ENCODE measurements at places on chromosomes 2 and 18.

DNA sequence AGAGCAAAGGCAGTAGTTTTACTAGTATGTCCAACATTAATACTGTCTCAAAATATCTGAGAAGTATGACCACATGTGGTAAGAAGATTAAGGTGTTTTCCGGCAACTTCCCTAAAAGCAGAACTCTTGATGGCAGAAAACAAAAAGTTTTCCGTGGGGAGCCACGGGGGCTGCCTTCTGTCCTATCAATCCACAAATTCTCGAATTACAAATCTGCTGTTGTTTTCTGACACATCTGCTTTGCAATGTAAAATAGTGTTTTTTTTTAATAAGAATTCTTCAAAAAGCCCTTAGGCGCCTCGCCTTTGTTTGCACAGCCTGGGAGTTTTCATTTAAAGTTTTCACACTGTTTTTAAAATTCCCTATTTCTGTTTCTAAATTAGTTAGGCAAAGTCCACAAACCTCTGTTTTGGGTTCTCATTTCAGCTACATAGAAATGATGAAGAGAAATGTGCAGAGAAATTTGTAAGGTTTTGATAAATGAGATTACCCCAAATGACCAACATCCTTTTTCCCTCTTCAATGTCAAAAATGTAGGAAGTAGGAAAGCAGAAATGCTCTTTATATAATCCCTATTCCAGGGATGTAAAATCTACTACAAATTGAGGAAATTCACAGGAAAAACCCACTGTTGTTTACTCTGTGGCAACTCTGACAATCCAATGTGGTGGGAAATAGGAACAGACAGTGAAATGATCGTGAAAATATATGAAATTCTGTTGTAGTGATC, 385.8 kb downstream of the ZEB2 start:
- DNase-seq, result no peak

GRCh38 chr2:105321875-105322646, 7.5 kb downstream of the TGFBRAP1 start:
- DNase-seq, result no peak

DNA sequence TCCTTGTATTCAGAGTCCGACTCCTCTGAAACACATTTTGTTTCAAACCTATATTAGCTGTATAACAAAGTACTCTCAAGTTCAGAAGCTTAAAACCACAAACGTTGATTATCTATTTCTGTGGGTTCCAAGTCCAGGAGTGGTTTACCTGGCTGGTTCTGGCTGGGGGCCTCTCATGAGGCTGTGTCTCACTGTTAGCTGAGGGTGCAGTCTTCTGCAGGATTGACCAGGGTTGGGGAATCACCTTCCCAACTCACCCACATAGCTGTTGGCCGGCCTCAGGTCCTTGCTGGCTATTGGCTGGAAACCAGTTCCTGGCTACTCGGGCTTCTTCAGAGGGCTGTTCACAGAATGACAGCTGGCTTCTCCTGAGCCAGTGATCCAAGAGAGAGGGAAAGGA, 18.0 kb upstream of the ATIC start:
- DNase-seq, result no peak

- DNase-seq, result no peak
These were observed 3.8 kb downstream of the KCNJ13 start for GRCh38 chr2:232772531-232772930.

- no peak for DNase-seq
These were observed 330.0 kb upstream of the DSEL start for GRCh38 chr18:67846422-67847098.

- peak; percentile 26 for DNase-seq
These were observed 24.3 kb downstream of the INPP5D start for GRCh38 chr2:233084488-233084887.

DNA sequence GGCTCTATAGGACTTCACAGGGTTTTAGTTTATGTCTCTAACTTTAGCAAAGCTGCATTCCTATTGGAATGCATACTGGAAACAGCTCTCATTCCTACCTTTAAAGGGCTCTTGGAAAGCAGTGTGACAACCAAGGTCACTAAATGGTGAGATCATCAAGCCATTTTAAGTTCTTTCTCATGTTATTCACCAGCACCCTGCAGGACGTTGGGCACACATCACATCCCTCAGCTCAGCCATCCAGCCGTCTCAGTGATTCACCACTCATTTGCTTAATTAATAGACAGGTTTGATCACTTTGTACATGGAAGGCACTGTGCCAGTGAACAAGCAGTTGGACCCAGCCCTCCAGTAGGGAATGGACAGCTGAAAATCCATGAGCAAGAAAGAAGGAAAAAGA, 32.2 kb upstream of the RBM44 start:
- no peak for DNase-seq

- no peak for DNase-seq
These were observed 32.8 kb upstream of the DOCK10 start for GRCh38 chr2:225074919-225075681.

DNA sequence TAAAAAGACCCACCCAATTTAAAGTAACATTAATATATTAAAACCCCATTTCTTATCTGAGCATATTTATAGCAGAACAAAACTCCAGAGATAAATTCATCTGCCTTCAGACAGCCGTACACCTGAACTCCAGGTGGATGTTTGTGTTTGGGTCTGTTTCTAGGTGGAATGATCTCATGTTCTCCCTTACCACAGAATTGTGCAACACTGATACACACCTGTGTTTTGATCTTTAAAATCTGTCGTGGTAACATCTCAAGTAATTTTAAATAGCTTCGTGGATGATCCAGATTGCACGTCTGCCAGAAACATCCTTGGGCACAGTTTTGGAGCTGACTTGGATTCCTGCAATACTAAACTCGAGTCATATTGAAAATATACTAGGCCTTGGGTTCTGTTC, 207.5 kb upstream of the FOSL2 start:
- DNase-seq, result no peak

DNA sequence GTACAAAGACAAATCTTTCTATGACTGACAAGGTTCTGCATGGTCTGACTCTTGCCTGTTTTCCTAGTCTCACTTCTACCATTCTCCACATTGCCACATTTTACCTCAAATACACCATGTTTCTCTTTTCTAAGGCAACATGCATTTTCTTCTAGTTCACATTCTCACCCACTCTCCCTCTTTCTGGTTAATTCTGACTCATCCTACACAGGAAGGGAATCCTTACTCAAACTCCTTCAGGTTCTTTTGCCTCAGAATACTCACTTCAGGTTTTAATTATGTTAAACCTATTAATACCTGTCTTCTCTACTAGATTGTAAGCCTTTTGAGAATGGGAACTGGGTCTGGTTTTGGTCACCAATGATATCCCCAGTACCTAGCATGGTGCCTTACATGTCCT, 47.2 kb downstream of the MAP2 start:
- DNase-seq, result no peak

DNA sequence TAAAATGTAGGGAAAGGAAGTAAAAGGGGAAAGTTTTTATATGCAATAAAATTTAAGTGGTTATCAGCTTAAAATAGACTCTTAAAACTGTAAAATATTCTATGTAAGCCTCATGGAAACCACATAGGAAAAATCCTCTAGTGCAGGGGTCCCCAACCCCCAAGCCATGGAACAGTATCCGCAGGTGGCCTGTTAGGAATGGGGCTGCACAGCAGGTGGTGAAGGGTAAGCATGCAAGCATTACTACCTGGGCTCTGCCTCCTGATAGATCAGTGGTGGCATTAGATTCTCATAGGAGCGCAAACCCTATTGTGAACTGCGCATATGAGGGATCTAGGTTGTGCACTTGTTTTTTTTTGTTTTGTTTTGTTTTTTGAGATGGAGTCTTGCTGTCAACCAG, 1409.3 kb upstream of the CDH2 start:
- no peak for DNase-seq

GRCh38 chr2:100193291-100193710, 50.9 kb upstream of the AFF3 start:
- DNase-seq, result no peak

GRCh38 chr2:86044045-86044444, 61.6 kb downstream of the POLR1A start:
- no peak for DNase-seq

DNA sequence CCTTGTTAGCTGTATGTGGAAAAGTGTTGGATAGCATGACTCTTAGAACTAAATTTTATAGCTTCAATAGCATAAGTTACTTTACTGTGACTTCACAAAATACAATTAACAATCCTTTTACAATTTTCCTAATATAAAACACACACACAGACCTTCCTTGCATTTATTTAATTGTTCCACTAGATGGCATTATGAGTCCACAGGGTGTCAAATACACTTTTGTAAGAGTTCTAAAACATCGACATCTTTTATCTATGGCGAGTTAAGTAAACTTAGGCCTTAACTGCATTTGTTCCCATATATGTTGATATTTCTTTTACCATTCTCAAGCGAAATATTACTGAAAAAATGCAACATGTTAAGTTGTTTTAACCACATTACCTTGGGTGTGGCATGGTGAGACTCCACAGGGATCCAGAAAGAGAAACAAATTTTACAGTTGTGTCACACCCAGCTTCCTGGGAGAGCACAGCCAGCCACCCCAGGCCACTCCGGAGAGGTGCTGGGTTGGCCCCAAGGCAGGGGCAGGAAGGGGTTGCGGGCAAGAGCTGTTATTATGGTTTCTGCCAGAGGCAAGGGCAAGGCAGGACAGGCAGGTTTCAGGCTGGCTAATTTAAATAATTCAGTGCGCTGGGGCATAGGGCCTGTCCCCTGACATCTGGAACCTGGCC, 312.4 kb upstream of the MC4R start:
- no peak for DNase-seq

- no peak for DNase-seq
These were observed 102.9 kb downstream of the TSN start for GRCh38 chr2:121858369-121858768.

GRCh38 chr2:183035298-183035953, 2.8 kb downstream of the NCKAP1 start:
- DNase-seq, result no peak

- no peak for DNase-seq
These were observed 34.2 kb upstream of the PPP4R1 start for GRCh38 chr18:9648431-9649163.

DNA sequence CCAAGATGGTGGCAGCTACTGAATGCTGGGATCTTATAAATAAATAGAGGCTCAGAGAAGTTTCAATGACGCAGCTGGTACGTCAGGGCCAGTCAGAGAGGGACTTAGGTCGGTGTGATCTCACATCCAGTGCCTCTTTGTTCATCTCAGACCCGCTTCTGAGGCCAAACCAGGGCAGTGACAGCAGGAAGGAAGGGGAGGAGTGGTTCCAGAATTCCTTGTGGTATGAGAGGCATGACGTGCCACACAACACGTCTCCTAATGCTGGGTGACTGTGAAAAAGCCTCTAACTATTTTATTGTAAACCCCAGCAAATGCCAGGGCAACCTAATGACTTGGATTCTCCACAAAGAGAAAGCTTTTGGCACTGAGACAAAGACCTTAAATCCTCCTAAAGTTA, 423.3 kb downstream of the LPIN1 start:
- no peak for DNase-seq

DNA sequence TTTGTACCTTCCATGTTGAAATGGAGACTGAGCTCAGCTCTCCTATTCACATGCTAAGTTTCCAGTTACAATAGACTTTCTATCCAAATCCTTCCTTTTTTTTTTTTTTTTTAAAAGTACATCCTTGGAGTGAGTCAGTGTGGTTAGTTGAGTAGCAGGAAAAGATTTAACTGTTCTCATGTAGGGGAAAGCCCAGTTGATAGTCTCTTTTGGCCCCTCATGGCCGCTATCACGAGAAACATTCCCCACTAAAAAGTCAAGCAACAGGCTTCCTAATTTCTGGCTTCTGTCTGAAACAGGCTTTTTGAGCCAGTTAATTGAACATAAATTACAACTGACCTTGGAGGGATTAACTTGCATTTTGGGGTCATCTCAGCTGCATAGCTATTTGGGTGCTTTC, 161.3 kb downstream of the MEIS1 start:
- DNase-seq, result no peak

- DNase-seq, result no peak
These were observed 383 bp upstream of the ATP5MC3 start for GRCh38 chr2:175181877-175182308.

DNA sequence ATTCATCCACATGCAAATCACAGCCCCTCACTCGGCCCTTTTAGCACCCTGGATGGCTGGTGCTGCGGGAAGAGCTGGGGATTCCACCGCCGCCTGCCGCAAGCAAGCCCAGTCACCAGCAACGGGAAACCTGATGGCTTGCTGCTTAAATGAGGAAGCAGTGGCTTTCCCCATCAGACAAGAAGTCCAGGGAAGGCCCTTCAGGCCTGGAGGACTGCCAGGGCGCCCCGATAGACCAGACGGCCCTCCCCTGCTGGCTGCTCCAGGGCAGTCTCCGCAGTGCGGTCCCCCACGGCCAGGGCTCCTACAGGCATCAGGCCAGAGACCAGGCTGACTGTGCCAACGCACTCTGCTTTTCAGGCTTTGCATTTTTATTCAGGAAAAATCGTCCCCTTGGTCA, 439.1 kb downstream of the EIPR1 start:
- no peak for DNase-seq

GRCh38 chr2:15738225-15738546, 146.5 kb downstream of the DDX1 start:
- no peak for DNase-seq

- DNase-seq, result no peak
These were observed 120.0 kb downstream of the AQP4 start for GRCh38 chr18:26745288-26746181.

DNA sequence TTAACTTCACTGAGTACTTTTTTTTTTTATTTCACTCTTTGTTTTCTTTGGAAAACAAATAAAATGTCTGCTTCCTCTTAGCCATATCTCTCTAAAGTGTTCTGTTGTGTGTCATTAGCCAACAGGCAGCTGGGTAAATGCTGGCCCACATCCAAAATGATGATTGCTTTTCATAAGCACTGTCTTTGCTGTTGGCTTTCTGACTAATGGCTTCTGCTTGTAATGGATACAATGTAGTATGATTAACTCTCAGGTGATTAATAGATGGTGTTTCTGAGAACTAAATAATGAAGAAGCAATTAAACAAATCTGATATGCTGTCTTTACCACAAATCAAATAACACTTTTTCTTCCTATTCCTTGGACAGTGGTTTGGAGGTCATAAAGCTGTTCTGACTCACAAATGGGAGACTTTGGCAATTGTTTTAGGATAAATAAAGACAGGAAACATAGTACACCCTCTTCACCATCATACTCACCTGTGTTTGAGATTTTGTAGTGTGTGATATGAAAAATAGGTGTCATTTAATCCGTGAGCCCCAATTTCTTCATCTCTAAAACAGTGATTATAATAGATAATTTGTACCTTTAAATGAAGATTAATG, 888.4 kb downstream of the TSN start:
- no peak for DNase-seq

- DNase-seq, result no peak
These were observed 16.9 kb downstream of the TGIF1 start for GRCh38 chr18:3466872-3467271.

GRCh38 chr2:144920755-144921530, 401.0 kb upstream of the ZEB2 start:
- no peak for DNase-seq
